ENCODE measurements at places on chromosomes 12 and 14.

DNA sequence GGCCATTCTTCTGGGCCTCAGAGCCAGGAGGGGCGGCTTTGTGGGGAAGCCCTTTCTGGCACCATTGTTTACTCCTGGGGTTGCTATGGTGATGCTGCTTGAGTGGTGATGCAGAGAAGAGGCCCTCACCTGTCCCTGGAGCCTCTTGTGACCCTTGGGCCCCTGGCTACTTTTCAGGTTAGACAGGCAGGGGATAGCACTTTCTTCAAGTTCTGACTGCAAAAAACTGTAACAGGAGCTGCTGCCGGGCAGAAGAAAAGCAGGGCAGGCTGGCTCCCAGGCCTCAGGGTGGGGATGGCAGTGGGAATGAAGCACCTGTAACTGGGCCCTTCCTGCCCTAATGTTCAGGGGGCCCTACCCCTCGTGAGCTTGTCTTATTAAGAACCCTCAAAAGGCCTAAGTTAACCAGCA, at the start of gene TEX52:
Gene TEX52 (minus strand): TSS at position 19 of the 411 bp plus-strand sequence. CDS start 13 bp downstream, at position 6.
- DNase-seq: no peak

DNA sequence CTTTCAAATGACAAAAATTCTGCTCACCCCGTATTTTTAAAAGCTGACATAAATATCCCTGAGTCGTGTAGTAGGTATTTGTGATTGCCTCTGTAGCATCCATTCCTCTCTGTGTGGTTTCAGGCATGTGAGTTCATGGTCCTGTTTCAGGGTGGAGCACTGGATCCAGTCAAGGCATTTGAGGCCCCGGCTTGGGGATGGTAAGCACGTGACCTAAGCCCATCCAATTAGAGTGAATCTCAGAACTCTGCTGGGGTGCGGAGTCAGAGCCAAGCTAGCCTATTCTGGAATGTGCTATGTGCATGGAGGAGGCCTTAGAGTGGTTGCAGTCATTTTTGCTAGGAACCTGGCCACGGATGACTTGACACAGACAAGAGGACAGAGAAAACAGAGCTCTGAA, 4.3 kb upstream of the CSRP2 start:
- no peak for DNase-seq

DNA sequence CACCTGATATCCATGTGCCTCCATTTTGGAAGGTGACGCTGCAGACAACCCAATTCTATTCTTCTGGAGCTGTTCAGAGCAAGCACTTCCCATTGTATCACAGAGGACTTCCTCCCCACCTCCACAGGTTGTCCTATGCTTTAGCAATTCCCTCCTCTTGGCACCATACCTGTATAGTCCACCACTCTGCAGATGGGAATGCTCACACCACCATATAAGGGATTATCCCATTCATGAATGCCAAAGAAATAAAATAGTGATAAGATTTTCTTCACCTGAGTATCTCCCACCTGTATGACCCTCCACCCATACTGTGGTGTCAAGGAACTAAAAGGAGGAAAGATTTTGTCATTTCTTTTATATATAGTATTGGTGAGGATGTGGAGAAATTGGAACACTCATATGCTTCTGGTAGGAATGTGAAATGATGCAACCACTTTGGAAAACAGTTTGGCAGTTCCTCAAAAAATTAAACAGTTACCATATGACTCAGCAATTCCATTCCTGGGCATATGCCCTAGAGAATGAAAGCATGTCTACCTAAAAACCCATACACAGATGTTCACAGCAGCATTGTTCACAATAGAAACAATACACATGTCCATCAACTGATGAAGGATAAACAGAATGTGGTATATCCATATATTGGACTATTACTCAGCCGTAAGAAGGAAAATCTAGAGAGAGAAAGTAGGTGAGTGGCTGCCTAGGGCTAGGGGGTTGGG, 75.2 kb downstream of the FIGNL2 start:
- peak; percentile 41 for DNase-seq

DNA sequence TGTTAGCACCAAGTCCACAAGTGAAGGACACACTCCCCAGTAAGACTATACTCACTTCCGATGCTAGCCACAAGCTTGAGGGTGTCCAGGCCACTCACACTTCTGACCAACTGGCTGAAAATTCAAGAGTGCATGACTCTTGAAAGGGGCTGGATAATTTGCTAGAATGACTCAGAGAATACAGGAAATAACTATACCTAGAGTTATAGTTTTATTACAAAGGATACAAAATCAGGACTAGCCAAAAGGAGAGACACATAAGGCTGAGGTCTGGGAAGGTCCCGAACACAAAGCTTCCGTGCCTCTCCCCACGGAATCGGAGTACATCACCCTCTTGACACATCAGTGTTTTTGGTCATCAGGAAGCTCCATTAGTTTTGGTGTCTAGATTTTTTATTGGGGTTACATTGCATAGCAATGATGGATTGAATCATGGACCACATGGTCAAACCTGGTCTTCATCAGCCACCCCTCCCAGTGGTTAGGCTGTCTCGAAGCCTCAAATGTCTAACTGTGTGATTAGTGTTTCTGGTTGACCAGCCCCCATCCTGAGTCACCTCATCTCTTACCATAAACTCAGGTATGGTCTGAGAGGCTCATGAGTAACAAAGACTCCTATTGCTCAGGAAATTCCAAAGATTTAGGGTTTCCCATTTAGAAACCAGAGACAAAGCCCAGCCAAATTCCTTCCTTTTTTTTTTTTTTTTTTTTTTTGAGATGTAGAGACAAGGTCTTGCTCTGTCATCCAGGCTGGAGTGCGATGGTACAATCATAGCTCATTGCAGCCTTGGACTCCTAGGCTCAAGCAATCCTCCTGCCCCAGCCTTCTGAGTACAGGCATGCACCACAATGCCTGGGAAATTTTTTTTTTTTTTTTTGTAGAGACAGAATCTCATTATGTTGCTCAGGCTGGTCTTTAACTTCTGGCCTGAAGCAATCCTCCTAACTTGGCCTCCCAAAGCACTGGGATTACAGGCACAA, 472.0 kb upstream of the TBX3 start:
- DNase-seq: peak; percentile 19

DNA sequence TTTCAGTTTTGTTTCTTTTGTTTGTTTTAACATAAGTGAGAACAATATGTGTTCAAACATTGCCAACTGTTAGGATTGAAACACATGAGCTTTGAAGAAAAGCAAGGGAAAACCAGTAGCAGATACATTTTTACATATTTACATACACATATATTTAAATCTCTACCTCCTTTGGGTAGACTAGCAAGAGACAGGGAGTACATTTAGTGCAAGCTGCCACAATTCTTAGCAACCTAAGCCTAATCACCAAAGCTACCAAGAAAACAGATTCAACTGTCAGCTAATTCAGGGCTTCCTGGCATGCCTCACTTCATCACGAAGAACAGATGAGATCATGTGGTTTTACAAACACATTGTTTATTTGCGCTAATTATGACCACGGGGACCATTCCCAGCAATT, 143.1 kb downstream of the PRIMA1 start:
- no peak for DNase-seq

DNA sequence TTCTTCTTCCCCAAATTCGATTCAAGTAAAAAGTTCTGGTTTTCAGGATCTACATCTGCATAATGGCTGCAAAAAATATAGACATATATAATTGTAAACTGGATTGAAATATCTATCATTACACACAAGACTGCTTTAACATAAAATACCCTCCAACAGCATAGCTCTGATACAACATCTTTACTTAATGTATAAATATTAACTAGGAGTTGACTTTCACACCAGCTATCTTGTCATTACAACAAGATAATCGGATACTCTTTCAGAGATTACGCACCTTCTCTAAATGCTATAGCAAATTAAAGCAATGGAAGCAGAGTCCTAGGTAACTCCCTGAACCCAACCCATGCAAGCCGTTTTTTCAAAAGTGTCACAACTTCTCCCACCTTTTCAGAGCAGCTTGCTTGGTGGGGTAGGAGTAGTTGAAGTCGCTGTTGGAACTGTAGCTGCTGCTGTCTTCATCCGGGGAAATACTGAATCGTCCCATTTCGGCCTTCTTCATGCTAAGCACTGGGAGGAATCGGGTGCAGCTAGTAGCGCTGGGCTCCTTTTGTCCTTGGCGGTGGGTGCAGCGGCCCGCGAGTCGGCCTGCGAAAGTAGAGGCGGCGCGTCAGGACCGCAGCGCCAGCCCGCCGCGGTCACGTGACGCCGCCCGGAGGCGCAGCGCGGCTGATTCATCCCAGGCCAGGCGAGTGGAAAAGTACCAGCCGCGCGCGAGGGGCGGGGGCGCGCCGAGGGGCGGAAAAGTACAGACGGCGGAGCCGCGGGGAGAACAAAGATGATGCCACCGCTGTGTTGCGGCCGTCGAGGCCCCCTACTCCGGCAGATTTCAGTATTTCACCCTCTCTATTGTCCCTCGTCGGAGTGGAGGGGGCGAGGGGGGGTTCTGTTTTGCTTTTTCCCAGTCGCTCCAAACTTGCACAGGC, 1.5 kb downstream of the SLC38A2 start:
- DNase-seq: peak; percentile 70

All from amniotic stem cell (primary cell).